Right renal cortex interstitium (tissue), 3 donors: ENCODE measurements at places on chromosomes 5 and 9. TPM values are rescaled to one million over a fixed set of nuclear protein-coding genes. Genes with fewer than 3 reads are reported as not detected.

- no peak for DNase-seq
Observed at GRCh38 chr5:63081402-63081801, 502.8 kb downstream of the LRRC70 start.

The BAAT gene
- 0.21 TPM for polyA plus RNA-seq

DNA sequence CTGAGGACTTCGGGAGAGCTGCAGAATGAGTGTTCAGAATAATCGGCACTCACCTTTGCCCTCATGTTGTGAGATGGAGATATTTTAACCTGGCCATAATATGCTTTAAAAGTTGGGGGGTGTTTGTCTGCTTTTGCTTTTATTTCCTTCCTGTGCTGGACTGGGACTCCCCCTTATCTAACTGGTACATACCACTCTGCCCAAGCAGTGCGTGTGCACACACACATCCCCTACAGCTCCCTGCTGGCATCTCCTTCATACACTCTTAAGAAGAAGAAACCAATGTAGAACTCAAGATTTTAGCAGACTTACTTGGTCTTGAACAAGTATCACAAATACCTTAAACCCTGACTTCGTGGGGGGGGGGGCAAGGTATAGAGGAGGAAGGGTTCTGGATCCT is 146.2 kb upstream of the DMRT1 start:
- no peak for DNase-seq

DNA sequence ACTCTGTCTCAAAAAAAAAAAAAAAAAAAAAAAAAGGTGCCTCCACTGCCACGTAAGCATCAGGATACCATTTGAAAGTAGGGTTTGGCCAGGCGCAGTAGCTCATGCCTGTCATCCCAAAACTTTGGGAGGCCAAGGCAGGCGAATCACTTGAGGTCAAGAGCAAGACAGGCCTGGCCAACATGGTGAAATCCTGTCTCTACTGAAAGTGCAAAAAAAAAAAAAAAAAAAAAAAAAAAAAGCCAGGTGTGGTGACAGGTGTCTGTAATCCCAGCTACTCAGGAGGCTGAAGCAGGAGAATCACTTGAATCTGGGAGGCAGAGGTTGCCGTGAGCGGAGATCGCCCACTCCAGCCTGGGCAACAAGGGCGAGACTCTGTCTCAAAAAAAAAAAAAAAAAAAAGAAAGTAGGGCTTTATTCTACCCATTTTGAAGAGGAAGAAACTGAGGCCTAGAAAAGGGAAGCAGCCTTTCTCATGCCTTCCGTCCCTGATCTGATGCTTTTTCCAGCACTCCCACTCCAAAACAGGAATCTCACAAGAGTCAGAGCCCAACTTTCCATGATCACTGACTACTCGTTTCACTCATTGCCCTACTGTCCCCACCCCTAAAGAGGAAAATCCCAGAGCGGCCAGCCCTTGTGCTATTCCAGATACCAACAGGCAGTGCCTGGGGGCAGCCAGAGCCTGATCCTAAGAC is 16.3 kb upstream of the CCIN start:
- no peak for DNase-seq

GRCh38 chr5:39379693-39380092 is 15.4 kb upstream of the C9 start:
- DNase-seq: no peak

DNA sequence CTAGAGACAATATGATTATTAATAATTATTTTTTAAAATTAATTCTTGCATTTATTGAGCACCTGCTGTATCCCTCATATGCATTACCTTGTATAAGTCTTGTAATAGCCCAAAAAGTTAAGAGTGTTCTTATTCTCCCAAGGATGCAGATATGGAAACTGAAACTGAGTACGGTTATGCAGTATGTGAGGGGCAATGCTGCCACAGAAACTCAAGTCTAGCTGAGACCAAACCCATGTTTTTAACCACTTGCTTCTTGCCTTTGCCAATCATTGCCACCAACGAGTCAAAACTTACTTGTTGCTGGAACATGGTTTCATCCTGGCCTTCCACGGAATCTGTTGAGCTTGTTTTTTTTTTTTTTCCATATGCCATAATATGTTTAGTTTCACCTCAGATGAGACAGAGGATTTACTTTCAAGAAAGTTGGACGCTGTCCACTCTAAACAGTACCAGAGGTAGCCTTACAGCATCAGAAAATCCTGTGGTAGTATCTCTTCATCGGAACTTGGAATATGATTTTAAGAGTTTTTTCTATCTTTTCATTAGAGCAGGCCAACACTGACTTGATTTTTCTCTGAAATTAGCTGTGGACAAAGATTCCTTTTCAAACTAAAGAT is 27.9 kb downstream of the DOCK8 start:
- no peak for DNase-seq

The FST gene
- 25.8 TPM for polyA plus RNA-seq

GRCh38 chr5:73214996-73215395 is 42.0 kb downstream of the TMEM174 start:
- DNase-seq: no peak

- no peak for DNase-seq
Observed at GRCh38 chr5:131757830-131758519, 38.8 kb downstream of the FNIP1 start.
